ENCODE measurements at places on chromosomes 6 and 20.
A peak's percentile ranks its signal among the peaks of the same experiment; 100 is the strongest.

GRCh38 chr20:37759052-37759553 is 65.3 kb downstream of the CTNNBL1 start:
- DNase-seq, result no peak

DNA sequence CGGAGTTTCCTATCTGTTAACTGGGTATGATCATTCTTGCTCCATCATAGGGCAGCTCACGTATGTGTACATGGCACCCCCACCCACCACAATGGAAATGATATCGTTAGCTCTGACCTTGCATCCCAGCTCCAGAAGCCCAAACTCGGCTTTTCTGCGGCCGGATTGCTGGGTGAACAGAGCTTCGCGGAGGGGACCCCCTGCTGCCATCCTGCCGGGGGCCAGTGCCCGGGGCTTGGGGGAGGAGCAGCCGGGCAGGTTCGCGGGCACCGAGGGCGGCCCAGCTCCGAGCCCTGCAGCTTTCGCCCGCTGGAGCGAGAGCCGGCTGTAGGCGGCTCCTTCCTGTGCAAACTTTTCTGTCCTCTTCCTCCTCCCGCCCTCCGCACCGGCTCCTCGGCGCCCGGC is 24.9 kb upstream of the FUCA2 start:
- DNase-seq, result no peak

DNA sequence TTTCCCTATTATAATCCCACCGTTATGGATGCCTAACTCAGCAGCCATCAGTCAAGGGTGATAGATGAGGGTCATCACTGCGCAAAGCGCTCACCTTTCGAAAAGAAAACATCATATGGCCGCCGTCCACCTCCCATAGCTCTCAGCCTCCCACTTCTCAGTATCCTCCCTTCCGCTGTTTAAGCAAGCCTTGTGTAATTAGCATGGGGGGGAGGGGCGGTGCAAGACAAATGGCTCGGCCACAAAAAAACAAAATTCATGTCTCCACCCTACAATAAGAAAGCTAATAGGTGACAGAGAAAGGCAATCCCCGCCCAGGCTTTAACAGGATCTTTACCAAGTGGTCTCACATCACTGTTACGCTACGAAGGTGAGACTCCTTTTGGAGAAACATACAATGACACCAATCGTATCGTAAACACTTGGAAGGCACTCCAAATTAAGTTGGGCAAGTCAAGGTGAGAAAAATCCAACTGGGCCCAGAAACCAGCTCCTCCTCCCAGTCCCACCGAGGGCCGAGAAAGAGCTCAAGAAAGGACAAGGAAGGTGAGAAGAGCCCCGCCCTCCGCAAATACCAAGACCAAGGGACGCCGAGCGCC is 645 bp downstream of the DDX39B start:
- no peak for DNase-seq

- DNase-seq, result no peak
These were observed 626.5 kb upstream of the MAP3K7 start for GRCh38 chr6:91213229-91213901.

DNA sequence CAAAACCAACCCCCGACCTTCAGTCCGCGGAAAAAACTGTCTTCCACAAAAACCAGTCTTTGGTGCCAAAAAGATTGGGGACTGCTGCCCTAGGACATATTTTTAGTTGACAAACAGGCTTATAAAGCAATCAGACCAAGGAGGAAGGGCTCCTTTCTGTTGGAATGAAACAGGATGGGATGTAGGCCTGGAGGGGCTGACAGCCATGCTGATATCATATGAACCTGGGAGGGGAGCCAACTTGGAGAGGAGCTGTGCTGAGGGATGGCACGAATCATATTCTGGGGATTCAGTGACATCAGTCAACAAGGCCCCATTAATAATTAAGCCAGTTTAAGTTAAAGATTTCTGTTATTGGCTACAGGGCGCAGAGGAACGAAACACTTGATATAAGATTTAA is 225.4 kb upstream of the TSHZ2 start:
- no peak for DNase-seq

- DNase-seq, result no peak
These were observed 164.2 kb upstream of the PLN start for GRCh38 chr6:118383924-118384323.

GRCh38 chr6:32200711-32201475 is 8.4 kb upstream of the GPSM3 start:
- no peak for DNase-seq

DNA sequence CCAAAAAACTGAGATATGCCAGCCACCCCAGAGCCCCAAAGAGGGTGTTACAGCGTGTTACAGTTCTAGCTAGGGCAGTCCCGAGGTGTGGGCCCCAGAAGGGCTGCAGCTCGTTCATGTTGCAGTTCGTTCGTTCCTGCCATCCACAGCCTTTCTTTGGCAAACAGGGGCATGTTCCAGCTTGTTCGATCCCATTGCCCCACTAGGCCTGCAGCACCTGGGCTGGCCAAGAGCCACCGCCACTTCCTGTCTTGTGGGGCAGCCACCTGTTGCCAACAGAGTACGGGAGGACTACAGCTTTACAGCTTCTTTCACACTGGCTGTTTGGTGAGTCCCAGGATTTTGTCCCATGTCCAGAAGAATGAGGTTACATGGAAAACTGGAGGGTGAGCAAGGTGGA is 198.1 kb downstream of the MMUT start:
- DNase-seq, result no peak

DNA sequence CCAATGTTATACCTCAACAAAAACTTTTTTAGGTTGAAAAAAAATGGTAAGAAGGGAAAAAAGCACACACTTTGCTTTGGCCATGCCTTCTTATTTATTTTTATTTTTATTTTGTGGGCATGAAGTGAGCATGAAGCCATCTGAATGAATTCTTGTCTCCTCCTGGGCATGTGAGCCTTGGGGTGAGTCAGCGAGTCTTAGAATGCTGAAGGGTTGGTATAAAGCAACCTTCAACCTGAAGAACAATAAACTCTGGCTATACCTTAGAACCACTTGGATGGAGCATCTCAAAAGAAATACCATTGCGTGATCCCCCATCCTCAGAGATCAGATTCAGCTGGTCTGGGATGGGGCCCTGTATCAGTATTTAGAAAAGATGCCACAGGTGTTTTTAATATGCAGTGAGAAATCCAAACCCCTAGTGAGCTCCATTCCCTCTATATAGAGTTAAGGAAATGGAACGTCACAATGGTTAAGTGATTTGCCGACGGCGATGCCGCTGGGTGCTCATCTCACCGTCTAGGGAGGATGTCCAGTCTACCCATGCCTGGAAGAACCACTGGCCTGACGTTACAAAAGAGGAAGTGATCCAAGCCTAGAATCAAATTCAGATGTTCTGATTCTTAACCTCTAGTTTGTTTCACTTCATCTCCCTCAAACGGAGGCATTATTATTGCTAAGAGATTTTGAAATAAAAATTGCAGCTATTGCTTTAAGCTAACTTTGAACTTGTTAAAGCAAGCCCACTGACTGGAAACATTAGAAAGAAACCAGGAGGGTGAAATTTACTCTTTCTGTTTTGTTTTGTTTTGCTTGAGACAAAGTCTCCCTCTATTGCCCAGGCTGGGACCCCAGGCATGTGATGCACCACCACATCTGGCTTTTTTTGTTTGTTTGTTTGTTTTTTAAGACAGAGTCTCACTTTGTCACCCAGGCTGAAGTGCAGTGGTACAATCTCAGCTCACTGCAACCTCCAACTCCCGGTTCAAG is 67.1 kb downstream of the EDN1 start:
- DNase-seq, result no peak

DNA sequence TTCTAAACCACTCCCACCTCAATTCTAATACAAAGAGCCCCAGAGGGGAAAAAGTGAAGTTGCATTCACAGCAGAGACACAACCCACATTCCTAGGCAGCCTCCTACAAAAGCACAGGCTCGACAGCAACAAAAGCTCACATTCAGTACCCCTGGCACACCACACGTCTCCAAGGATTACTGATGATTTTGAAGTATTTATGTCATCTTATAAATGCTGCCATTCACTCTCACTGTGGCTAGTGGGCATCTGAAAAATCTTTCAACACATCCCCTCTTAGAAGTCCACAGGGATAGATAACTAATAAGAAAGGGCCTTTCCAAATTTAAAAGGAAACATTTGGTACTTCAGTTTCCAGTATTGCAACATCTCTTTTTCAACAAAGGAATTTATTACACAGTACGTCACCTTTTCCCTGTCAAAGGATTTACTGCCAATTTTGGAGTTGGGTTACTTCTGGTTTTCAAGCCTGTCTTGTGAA is 146.7 kb downstream of the TASP1 start:
- peak; percentile 39 for DNase-seq

GRCh38 chr20:49276161-49276960 is 1.5 kb downstream of the ZNFX1 start:
- no peak for DNase-seq

All from iPS DF 6.9 (cell line).